IMR-90 (cell line): ENCODE measurements at places on chromosomes 4 and X. TPM values are rescaled to one million over a fixed set of nuclear protein-coding genes. Genes with fewer than 3 reads are reported as not detected.
A peak's percentile ranks its signal among the peaks of the same experiment; 100 is the strongest.

CCDC120 gene
- under 0.01 and 0.18 TPM in 2 replicates for total RNA-seq

HERC6 gene
- 0.83 and 1.6 TPM in 2 replicates for total RNA-seq

GRCh38 chrX:19846995-19847790 is 40.2 kb downstream of the SH3KBP1 start:
- peak overlapping the region; percentile 41; the same call in 1 of the 2 replicates for H3K27ac ChIP-seq
- no peaks in the 10 kb centered on the region for H3K27me3 ChIP-seq
- peaks cover 5% of the 10 kb centered on the region; the same call in 1 of the 2 replicates for H3K4me1 ChIP-seq
- no peak overlapping the region for H3K4me3 ChIP-seq
- DNase-seq = peak; percentile 89

CXorf49 gene
- total RNA-seq = not detected in 2 replicates

DNA sequence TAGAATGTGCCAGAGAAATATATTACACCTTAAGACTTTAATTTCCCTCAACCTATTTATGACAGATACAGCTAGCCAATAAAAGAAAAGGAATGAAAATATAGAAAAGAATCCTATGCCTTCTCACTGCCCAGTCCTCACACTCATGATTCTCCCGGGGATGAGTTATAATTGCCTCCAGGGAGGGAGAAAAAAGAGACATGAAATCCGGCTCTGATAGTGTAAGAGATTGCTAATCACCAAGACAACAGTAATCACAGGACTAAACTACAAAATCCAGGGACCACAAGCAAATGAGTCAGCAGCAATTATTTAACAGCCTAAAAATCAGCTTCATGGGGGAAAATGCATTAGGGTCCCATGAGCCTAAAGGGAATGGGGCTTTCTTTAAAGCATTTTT is 95.9 kb upstream of the DUSP21 start:
- DNase-seq = no peak
- peaks cover 2% of the 10 kb centered on the region for H3K27me3 ChIP-seq
- H3K36me3 ChIP-seq = no peaks in the 10 kb centered on the region
- no peak overlapping the region for H3K27ac ChIP-seq
- no peaks in the 10 kb centered on the region for H3K4me1 ChIP-seq
- H3K4me3 ChIP-seq = no peak overlapping the region

PFKFB1 gene
- under 0.01 TPM in 1 of 2 replicates, not detected in the other for total RNA-seq

DNA sequence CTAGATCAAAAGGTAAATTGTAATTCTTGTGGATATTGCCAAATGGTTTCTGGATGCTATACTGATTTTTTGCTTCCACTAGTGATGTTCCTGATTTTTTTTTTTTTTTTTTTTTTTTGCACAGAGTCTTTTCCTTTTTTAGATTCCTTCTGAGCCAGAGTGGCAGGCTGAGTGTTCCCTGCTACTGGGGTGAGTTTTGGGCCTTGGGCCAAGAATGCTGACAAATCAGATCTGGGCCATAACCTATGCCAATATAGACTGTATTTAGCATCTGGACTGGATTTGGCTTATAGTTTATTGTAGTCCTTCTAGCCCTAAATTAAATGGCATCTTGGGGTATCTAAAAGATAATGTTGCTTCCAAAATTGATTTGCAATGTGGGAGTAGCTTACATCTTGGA is 52.8 kb downstream of the REPS2 start:
- no peak for DNase-seq
- H3K36me3 ChIP-seq = no peaks in the 10 kb centered on the region
- H3K27me3 ChIP-seq = peaks cover 8% of the 10 kb centered on the region
- no peak overlapping the region for H3K4me3 ChIP-seq

DNA sequence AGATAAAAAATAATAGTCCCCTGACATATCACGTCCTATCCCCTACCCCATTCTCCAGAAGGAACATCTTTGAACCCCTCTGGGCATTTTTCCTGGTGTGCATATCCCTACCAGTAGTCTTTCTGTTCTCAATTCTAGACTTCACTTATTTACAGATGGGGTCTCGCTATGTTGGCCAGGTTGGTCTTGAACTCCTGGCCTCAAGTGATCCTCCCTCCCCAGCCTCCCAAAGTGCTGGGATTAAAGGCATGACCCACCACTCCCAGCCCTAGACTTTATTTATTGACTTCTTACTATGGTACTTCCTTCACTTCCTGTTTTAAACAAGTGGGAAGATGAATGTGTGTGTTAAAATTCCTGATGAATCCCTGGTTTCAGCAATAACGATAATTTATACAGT is 612 bp upstream of the RRAGB start:
- no peaks in the 10 kb centered on the region for H3K27me3 ChIP-seq
- no peaks in the 10 kb centered on the region for H3K4me1 ChIP-seq
- H3K36me3 ChIP-seq = peaks cover 4% of the 10 kb centered on the region; the same call in 1 of the 2 replicates
- H3K4me3 ChIP-seq = peak overlapping the region; percentile 41; the same call in 1 of the 2 replicates
- no peak for DNase-seq
